ENCODE measurements at places on chromosomes 11 and 22.

- no peak for DNase-seq
Measured at GRCh38 chr22:39628563-39629080, 58.1 kb downstream of the CACNA1I start.

- no peak for DNase-seq
Measured at GRCh38 chr22:24247011-24247507, 2.2 kb upstream of the GGT5 start.

- DNase-seq = no peak
Measured at GRCh38 chr11:64372802-64373597, 14.0 kb downstream of the RPS6KA4 start.

DNA sequence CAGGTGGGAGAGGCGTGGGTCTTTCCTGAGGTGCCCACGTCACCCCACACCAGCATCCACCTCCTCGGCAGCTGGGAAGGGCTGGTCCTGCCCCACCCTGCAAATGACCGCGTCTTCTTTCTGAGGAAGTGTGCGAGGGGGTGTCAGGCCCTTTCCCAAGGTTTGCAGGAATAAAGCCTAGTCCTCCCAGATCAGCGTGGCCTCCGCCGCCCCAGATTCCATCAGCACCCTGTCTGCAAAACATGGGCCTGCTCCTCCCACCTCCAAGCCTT is 14.4 kb upstream of the SLC39A13 start:
- no peak for DNase-seq

DNA sequence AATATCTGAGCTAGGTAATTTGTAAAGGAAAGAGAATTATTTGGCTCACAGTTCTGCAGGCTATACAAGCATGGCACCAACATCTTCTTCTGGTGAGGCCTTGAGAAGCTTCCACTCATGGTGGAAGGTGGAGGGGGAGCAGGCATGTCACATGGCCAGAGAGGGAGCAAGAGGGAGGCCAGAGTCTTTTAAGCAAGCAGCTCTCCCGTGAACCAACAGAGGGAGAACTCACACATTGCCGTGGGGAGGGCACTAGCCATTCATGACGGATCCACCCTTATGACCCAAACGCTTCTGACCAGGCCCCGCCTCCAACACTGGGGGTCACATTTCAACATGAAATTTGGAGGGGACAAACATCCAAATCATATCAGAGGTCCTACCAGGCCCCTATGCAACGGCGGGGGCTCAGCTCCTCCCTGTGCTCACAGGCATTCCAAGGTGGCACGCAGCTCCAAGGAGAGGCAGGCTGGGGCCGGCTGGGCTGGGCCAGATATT is 4.6 kb downstream of the C11orf96 start:
- peak; percentile 86 for DNase-seq

DNA sequence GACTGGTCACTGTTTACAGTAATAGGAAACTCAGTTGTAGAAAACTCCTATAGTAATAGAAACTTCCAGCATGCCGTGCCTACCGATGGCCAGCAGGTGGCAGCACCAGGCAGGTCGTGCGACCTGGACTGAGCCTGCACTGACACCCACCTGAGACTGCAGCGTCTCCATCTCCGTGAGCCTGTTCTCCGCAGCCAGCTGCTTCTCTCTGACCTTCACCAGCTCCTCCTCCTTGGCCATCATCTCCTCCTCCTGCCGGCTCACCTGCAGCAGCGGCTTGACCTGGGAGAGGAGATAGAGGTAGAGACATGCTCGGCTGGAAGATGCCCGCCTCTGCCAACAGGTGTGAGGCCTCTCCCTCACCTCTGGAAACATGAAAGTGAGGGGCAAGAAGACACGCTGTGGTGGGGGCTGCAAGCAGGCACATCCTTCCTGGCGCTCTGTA is 48.5 kb downstream of the APOL1 start:
- peak; percentile 90 for DNase-seq

GRCh38 chr11:112294688-112295340 is 34.2 kb upstream of the PLET1 start:
- no peak for DNase-seq
